ENCODE measurements at places on chromosomes 5 and 9. TPM values are rescaled to one million over a fixed set of nuclear protein-coding genes. Genes with fewer than 3 reads are reported as not detected.

The BAAT gene
- not detected for total RNA-seq

The HRH2 gene
- total RNA-seq: 47.7 TPM

The CAMSAP1 gene
- 20.0 TPM for total RNA-seq

The DCAF10 gene
- total RNA-seq: 20.8 TPM

The DDX41 gene
- total RNA-seq: 29.7 TPM

The SPATA31E1 gene
- total RNA-seq: not detected

The SLC1A3 gene
- total RNA-seq: 144 TPM

The LCN15 gene
- 0.41 TPM for total RNA-seq

The SLC30A5 gene
- total RNA-seq: 31.8 TPM

The CLTB gene
- 216 TPM for total RNA-seq

The MEIKIN gene
- not detected for total RNA-seq

The ARL14EPL gene
- not detected for total RNA-seq

The GIN1 gene
- 14.1 TPM for total RNA-seq

The HTR1A gene
- total RNA-seq: not detected

DNA sequence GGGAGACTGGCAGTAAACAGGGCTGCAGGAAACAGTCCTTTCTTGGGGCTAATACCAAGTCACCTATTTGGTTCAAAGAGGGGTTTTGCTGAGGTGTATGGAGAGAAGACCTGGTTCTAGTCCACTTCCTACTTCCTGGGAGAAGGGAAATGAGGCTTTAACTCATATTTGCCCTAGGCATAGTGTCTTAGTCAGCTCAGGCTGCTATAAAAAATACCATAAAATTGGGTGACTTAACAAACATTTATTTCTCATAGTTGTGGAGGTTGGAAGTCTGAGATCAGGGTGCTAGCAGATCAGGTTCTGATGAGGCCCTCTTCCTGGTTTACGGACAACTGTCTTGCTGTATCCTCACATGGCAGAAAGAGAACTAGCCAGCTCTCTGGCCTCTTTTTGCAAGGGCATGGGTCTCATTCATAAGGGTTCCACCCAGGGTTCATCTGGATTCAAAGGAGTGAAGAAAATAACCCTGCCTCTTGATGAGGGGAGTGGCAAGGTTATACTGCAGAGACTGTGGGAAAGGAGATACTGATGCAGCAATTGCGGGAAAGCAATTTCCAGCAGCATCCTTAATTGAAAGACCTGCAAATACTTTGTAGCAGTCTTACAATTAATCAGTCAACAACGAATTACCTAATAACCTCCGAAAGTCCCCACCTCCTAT is 40.5 kb downstream of the ANKDD1B start:
- DNase-seq: no peak

DNA sequence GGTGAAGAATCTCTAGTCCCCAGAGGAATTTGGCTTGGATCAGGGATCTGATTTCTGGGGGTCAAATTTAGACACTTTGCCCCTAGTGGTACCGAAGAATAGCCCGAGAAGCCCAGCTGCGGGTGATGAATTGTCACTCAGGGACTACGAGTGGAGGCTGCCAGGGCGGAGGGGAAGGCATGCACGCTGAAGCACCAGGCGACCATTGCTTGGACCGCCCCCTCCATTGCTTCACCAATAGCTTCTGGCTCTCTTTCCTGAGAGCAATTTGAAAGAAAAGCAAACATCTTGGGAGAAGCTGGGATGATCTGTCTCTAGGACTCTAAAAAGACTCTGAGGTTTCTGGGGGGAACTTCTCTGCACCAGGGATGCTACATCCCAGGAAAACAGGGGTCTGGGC is 137.6 kb downstream of the CRB2 start:
- no peak for DNase-seq

GRCh38 chr9:119509291-119509905 is 140.2 kb upstream of the BRINP1 start:
- no peak for DNase-seq

DNA sequence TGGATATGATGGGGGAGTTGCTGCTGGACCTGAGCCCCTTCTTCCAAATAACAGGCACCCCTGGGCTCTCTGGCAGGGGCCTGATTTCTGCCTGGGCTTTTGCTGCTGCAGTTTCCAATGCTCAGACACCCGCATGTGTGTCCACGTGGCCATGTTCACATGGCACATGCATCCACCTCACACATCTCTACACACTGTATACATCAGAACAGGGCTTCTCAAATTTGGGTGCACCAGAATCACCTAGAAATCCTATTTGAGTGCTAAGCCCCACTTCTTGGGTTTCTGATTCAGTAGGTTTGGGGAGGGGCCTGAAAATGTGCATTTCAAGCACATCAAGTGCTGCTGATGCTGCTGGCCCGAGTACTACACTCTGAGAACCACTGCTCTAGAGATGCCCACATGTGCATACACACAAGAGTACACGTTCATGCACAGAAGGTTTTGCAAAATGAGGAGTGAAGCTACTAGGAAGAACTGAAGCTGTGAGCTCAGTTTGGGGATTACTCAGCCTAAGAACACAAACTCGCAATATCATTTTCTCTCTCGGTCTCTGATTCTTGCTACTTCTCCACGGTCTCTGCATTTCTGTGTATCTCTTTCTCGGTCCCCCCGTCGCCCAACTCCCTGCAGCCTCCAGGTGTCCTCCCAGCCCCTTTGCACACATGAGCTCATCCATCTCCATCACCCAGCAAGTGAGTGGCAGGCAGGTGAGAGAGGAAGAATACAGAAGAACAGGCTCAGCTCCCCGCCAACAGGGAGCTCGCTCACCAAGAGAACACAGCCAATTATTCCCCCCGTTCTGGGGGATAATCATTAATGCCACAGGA is 97.0 kb downstream of the PCDH1 start:
- DNase-seq: no peak

- DNase-seq: no peak
These were observed 35.5 kb upstream of the GRHPR start for GRCh38 chr9:37386988-37387387.

GRCh38 chr5:101580591-101580990 is 677.5 kb upstream of the ST8SIA4 start:
- DNase-seq: no peak

DNA sequence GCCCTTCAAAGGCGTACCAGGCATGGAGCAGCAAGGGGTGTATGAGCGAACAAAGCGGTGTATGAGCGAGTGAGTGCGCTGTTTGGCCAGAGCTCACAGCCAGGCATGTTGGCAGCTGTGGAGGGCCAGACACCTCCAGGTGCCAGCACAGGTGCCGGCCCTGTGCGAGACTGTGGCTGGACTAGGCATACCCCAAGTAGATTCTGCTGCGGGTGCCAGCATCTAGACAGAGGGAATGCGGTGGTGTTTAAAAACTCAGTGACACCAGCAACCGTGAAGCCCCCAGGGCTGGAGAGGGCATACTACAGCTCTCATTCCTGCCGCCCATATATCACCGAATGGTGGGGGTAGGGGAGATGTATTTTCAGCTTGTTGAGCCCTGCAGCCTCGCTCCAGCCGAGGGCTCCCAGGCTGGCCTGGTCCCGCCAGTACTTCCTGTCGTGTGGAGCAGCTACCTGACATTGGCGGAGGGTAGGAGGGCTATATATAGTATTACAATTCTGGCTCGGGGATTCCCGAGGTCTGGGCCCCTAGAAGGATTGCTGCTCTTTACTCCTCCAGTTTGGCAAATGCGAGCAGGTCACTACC is 1829.6 kb upstream of the NUDT12 start:
- no peak for DNase-seq

DNA sequence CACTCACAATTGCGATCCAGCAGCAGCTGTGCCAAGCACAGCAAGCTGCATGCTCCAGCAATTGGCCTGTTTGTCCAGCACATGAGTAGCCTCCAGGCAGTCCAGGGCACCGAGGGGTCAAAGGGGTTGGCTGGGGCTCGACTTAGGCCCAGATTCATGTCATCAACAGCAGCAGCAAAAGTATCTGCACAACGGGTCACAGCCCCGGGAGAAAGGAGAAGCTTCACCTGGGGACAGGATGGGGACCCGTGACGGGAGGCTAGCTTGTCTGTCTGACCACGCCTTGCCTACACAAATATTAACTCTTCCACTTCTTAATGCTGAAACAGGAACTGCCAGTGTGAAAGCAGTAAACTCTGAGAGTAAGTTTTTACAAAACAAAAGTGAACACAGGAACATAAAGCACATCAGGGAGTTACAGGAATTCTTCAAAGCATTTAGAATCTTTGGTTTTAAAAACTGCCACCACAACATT is 191.2 kb downstream of the PIK3R1 start:
- DNase-seq: no peak

GRCh38 chr9:128375865-128376264 is 4.7 kb downstream of the URM1 start:
- DNase-seq: no peak

- peak; percentile 61 for DNase-seq
These were observed 88.1 kb downstream of the KCNN2 start for GRCh38 chr5:114449860-114450421.

- no peak for DNase-seq
These were observed 16.9 kb upstream of the NKD2 start for GRCh38 chr5:991472-992267.

DNA sequence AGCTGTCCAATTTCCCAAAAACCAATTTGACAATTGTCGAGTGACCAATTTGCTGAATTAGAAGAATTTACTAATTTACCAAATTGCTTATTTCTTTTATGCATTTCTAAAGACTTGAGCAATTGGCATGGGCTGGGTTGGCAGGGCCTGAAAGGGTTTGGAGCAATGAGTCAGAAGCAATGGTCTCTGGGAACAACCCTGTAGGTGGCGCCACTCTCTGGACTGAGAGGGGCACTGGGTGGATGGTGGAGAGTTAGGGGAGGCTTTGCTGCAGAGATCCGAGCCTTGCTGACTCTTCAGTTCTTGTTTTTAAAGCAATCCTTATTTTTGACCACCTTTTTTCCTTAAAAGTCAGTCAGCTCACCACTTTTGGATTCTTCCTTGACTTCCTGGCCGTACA is 71.5 kb upstream of the RPS23 start:
- no peak for DNase-seq

GRCh38 chr5:169670769-169671525 is 33.9 kb downstream of the DOCK2 start:
- DNase-seq: no peak

GRCh38 chr5:27010646-27011045 is 27.7 kb downstream of the CDH9 start:
- no peak for DNase-seq

GRCh38 chr5:170361616-170362015 is 27.6 kb downstream of the KCNMB1 start:
- no peak for DNase-seq

DNA sequence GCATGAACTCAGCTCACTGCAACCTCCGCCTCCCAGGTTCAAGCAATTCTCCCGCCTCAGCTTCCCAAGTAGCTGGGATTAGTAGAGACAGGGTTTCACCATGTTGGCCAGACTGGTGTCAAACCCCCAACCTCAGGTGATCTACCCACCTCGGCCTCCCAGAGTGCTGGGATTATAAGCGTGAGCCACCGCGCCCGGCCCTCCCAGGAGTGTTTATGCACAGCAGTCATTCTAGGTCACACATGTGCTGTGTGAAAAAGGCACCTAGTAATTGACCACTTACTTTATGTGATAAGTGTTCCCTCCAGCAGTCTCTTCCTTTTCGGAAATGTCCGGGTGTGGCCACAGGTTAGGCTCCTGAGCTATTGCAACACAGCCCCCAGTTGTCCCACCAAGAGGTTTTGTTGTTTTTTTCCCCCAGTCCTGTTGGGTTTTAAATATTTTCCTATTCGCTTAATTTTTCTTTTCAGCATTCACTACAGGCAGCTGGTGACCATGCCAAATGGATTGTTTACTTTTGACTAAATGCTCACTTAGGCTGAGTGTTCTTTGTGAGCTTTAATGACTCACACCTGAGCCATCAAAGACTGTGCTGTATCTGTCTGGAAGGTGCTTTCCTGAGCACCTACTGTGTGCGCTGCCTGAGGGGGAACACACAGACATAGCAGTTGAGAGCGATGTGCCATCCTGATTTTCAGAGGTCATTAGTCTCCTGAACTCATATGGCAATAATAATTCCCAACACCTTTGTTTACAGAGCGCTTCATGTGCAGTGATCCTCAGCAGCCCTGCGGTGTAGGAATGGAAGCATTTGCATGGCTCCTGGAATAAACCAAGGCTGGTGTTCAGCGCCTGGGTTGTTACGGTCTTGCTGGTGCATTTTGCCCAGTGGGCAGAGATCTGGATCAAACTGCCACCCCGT is 94.3 kb downstream of the MVB12B start:
- DNase-seq: no peak

DNA sequence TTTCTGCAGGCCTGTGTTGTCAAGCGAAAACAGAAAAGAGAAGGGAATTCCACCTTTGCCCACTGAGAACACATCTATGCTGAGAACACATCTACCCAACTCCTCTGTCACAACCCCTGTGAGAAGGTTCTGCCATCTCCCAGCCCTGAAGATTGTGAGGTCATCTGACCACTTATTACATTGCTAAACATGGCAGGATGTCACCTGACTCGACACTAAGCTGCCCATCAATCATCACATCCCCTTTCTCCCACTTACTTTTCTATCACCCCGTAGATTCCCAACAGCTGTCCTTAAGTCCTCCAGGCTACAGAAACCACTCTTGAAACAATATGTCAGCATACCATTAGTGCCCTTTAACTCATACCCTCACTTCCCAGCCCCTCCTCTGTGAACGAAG is 64.2 kb upstream of the PRSS3 start:
- no peak for DNase-seq

DNA sequence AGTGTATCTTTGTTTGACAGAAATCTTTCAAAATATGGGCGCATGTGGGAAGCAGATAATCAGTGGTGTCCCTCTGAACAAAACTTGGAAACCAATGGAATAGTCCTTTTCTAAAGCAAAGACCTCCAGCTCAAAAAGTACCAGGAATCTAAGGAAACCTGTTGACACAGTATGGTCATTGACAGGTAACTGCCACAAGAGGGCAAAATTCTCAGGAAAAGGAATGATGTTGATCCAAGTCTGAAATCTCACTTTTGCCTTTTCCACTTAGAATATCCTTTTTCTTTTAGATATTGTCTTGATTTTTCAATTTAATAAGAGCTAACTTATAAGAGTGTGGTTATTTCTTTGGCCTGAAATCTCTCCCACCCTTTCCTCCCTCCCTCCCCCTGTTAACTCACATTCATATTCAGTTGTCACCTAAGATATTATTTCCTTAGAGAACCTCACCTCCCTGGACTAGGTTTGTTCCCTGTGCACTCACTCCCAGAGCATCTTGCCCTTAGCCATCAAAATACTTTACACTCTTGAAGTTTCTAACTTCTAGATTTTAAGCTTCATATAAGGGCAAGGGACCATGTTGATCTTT is 59.0 kb upstream of the BARX1 start:
- no peak for DNase-seq

DNA sequence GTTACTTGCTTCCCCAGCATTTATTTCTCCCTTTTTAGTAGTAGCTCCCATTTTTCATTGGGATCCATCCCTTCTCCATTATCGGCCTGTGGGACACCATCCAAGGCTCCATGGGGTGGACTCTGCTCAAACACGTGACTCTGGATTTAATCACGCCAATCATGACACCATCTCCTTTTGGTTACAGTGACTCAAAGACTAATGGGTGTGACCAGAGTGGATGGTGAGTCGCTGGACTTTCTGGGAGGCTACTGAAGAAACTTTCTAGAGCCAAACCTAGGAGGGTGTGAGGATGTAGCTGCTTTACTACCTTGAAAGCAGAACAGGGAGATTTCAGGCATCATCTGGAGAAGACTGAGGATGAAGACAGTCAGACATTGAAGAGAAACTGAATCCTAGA is 93.1 kb downstream of the PJA2 start:
- no peak for DNase-seq

- no peak for DNase-seq
These were observed 52.7 kb downstream of the RNF145 start for GRCh38 chr5:159156426-159157238.
